ENCODE measurements at places on chromosomes 1 and 21. TPM values are rescaled to one million over a fixed set of nuclear protein-coding genes. Genes with fewer than 3 reads are reported as not detected.

Gene NR5A2
- 0.63 TPM for total RNA-seq

Gene OLFM3
- not detected for total RNA-seq

Gene LINGO4
- total RNA-seq: 0.33 TPM

Gene TTC24
- total RNA-seq: not detected

Gene ZNF648
- not detected for total RNA-seq

Gene OR2T11
- total RNA-seq: not detected

Gene VANGL2
- 3.4 TPM for total RNA-seq

DNA sequence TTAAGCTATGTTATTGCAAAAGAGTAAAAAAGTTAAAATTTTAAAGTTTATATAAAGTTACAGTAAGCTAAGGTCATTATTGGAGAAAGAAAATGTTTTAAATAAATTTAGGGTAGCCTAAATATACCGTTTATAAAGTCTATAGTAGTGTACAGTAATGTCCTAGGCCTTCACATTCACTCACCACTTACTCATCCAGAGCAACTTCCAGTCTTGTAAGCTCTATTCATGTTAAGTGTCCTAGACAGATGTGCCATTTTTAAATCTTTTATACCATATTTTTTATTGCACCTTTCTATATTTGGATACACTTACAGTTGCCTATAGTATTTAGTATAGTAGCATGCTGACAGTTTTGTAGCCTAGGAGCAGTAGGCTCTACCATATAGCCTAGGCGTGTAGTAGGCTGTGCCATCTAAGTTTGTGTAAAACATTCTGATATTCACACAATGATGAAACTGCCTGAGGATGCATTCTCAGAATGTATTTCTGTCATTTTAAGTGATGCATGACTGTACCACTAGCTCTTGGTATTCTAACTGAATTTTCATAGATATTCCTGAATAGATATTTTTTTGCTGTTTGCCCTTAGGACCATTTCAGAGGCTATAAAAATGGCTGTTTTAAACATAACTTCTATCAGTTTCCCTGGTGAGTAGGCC is 26.8 kb downstream of the PPP2R5A start:
- DNase-seq: no peak

DNA sequence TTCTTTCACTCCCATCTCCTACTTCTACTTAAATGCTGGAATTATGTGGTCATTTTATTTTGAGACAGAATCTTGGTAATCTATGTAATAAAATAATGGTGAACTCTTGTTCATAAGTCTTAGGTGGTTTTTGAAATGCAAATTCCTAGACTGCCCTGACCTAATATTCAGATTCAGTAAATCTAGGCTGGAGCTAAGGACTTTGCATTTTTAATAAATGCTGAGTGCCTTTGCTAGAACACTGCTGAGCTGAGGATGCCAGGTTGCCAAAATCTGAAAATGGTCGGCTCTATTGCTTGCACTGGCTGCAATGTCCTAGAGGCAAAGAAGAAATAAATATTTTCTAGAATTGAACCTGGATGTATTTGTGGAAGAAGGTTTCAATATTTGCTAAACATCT is 187.4 kb downstream of the HMCN1 start:
- DNase-seq: no peak

DNA sequence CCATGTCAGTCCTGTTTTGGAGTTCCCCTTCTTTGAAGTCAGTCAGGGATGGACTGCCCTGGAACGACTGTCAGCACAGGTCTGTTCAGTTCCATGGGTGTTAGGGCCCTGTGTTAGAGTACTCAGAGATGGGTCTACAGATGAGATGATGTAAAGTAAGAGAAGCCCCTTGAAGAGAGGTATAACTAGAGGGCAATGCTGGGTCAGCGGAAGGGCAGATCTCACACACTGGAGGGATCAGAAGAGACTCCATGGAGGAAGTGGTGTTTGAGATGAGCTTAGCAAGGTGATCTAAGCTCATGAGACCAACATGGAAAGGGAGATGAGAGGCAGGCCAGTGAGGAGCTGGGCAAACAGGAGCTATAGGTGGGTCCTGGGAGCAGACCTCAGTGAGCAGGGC is 7.6 kb downstream of the PPFIA4 start:
- peak; percentile 26 for DNase-seq

GRCh38 chr1:44290250-44291094 is 64.6 kb downstream of the ERI3 start:
- no peak for DNase-seq

DNA sequence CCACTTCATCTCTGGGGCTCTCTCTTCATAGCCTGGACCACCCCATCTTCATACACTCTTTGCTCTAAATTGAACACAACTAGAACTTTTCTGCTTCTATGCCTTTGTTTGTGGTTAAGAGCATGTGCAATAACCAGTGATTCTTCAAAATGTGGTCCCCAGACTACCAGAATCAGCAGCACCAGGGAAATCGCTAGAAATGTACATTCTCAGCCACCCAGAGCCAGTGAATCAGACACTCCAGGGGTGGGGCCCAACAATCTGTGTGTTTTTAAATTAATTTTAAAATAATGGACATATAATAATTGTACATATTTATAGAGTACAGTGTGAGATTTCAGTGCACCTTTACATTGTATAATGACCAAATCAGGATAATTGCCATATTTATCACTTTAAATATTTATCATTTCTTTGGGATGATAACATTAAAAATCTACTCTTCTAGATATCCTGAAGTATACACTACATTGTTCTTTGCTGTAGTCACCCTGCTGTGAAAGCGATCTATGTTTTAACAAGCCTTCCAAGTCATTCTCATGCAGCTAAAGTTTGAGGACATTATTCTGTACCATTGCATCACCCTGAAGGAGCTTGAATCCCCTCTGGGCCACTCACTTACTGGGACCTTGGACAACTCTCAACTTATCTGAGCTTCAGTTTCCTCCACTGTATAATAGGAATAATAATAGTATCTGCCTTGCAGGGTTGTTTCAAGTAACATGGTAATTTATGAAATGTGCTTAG is 10.8 kb downstream of the GRHL3 start:
- no peak for DNase-seq

DNA sequence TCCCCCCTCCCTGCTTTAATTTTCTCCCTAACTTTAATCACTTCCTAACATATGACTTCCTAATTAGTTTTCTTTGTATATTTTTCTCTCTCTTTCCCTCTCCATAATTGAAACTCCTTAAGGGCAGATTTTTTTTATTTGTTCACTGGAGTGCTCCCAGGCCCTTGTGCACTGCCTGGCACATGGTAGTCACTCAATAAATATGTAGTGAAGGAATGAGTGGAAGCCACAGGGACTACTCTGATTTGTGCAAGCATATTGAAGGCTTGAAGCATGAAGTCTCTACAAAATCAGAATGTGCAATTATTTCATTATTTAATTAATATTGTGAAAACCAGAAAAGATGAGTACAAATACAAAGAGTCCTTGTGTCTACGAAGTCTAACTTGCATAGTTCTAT is 41.5 kb downstream of the SNX7 start:
- no peak for DNase-seq

- no peak for DNase-seq
Observed at GRCh38 chr1:43304771-43305300, 4.1 kb downstream of the TIE1 start.

GRCh38 chr1:94727846-94728715 is 92.1 kb upstream of the SLC44A3 start:
- DNase-seq: no peak

DNA sequence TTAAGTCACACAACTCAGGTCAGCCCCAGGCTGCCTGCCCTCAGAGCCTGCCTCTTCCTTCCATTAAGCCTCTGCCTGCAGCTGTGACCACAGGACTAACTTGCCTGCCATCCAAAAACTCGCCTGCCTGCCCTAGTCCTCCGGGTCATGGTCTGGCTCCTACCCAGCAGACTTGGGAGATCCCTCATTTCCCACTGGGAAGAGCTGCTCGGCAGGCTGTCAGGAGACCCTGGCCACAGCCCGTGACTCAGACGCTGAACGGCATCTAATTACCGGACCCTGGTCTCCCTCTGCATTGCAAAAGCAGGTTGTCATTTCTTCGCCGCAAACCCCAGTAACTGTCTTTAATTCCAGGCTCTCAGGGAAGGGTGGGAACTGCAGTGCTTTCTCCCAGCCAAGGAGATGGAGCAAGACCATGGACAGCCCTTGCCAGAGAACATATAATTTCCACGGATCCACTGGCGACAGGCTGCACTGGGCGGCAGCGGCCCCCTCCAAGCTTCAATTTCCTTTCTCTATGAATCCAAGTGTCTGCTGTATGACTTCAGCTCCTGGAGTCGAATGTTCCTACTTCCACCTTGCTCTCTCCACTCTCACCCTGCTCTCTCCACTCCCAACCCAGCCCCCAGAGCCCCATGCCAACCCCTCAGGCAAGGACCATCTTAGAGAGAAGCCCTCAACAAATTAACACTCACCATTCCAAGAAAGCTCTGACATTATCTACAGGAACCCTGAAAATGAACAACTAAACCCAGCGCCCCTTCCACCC is 20.4 kb downstream of the OLFML2B start:
- no peak for DNase-seq

- DNase-seq: no peak
Observed at GRCh38 chr1:43536196-43536863, 5.6 kb downstream of the PTPRF start.

- no peak for DNase-seq
Observed at GRCh38 chr1:156740237-156740740, 599 bp downstream of the MRPL24 start.

DNA sequence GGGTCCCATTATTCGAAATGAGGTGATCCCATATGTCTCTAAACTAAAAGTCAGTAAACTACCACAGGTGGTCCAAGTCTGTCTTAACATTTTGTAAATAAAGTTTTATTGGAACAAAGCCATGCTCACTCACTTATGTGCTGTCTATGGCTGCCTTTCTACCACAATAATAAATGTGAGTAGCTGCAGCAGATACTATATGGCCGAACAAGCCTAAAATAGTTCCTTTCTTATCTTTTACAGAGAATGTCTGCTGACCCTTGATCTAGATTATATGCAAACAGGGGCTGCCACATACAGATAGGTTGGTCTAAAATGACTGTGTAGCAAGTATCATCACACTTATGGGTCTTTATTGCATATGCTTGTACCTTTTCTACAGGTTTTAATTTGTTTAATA is 140.0 kb downstream of the VAV3 start:
- no peak for DNase-seq

DNA sequence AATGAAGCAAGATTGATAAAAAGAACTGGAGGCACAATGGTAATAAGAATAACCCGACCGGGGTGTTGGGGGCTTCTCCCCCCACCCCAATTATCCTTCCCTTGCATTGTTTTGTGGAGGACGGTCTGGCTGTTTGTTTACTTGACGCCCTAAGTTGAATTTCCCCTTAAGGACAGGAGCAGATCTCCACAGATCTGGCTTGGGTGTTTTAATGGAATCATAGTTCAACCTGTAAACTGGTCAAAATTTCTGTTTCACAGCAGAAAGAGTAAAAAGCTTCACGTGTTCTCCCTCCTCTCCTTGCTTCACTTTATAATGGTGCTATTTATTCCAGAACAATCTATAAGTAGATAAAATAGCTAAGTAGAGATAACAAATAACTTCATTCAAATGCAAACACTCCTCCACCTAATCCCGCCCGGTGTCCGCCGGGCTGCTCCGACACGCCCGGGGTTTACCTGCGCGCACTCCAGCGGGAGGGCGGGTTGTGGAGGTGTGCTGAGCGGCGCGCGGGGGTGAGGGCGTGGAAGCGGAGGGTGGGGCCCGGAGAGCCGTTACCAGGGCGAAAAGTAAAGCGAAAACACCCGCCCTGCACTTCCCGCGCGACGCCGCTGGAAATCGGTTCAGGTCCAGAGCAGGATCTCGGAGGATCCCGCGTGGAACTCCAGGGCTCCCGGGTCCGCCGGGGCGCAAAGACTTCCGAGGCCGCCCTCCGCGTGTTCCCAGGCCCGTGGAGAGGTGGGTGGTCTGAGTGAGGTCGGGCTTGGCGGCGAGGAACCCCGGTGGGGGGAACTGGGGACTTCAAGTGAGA is 2.0 kb upstream of the ATF3 start:
- no peak for DNase-seq

DNA sequence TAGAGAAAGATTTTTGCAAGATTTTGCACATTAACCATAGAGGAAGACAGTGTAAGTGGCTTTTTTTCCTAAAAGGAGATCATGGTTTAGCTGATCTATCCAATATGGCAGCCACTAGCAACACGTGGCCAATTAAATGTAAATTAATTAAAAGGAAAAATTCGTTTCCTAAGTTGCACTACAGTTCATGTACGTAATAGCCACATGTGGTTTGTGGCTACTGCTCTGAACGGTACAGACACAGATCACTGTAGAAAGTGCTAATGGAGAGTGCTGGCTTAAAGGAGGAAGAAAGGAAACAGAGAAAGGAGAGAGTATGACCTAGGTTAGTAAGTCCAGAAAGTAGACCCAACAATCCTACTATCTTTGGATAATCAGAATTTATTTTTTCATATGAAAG is 170.8 kb downstream of the SIPA1L2 start:
- no peak for DNase-seq

DNA sequence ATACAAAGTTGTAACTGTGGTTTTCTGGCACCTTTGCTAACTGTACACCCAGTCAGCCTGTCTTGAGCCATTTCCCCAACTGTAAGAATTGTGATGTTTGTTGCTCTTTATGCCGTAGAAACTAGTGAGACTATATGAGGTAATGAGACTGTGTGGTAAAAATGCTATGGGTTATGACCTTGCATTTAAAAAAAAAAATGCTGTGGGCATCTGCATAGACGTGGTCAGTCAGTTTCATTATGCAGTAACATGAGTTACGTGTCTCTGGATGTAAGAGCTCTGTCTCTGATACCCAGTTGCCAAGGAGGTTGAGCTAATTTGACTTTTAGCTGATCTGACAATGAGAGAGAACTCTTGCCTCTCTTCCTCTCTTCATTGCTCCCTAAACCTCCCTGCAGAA is 80.6 kb upstream of the LAMC2 start:
- no peak for DNase-seq

- peak; percentile 62 for DNase-seq
Observed at GRCh38 chr21:35026617-35027562, 22.2 kb downstream of the RUNX1 start.

DNA sequence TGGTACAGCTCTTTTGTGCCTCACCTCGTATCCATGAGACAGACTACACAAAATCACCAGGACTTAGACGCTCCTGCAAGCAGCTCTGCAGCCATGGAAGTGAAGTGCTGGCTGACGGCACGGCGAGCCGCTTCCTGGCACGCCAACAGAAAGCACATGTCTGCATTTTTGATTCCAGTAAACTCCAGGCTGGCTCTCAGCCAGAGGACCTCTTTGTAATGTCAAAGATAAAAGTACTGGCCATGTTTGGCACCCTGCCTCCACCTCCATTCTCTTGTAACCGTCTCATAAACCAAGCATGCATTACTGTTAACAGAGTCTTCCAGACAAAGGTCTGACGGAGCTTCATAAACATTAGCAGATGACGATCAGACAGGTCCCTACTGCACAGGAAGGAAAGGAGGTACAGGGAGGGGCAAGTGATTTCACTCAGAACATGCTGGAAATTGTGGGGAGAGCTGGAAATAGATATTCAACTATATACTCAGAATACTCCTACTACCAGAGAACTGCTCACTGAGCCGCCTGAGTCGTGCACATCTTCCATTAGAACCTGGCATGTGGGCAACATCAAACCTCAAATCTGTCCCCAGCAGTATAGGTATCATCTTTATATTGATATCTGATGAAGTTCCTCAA is 632.0 kb downstream of the SMYD3 start:
- peak; percentile 89 for DNase-seq
